ENCODE measurements at places on chromosomes 12 and 14.

DNA sequence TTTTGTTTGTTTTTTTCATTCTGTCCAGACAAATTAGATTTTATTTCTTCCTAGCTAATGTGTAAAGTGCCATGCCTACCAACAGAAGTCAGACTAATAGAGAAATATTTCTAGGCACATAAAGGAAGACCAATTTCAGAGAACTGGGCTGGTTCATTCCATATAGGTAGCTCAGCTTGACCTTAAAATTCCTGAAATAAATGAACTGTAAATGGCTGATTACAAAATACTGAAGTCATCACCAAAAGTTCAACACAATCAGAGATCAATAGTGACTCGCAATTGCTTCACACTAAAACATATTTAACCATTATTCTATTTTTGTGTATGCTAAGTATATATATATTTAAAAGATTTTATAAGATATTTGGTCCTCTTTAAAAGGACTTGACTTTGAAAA lies 34.2 kb downstream of the PTPRB start:
- no peak for DNase-seq

- DNase-seq, result no peak
Observed at GRCh38 chr14:38120109-38120508, 87.6 kb upstream of the SSTR1 start.

DNA sequence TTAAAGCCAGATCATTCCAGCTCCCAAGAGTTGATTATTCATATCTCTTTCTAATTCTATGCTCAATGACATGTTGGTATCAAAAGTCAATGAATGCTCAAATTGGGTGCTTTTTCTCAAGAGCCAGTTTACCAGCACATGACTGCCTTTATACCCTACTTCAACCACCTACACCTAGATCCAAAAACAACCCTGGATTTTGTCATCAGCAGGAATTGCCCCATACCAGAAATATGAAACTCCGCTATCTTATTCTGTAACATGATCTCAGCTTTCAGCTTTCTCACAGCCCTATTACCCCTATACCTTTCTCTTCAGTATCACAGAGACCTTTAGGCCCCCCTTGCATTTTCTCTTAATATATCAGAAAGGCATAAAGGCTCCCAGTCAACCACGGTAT lies 32.3 kb upstream of the ESR2 start:
- no peak for DNase-seq

GRCh38 chr14:52551696-52552062 lies 626 bp downstream of the TXNDC16 start:
- DNase-seq, result peak; percentile 1

GRCh38 chr12:122840580-122841513 lies 5.6 kb downstream of the HIP1R start:
- no peak for DNase-seq

Measured in esophagus squamous epithelium (tissue), 5 donors.